Activated CD4-positive, alpha-beta T cell treated with anti-CD3 and anti-CD28 coated beads, Interleukin-2, amount 50 U/mL, for 48 hours (primary cell): ENCODE measurements at places on chromosomes 7 and 10.

DNA sequence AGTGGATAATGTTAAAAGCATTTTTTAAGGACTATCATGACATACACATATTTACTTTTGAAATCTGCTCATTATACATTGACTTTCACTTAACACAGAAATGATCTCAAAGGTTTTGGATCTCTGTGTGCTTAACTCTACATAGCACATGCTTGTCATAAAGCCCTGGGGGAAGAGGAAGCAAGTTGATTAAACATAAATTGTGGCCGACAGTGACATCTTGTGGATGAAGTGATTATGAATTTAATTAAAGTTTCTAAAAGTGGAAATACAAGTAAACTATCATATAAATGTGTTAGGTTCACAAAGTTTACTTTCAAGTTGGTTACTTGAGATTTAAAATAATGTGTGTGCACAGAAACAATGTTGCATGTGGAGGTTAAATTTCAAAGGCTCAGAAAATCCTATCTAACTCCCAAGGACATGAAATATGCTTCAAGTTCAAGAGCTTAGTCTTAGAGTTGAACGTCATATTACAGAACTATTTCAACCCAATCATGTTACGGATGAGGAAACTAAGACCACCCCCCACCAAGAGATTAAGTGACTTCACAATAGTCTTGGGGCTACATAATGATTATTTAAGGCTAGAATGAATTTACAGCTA lies 1247.8 kb downstream of the GATA3 start:
- no peak for DNase-seq

DNA sequence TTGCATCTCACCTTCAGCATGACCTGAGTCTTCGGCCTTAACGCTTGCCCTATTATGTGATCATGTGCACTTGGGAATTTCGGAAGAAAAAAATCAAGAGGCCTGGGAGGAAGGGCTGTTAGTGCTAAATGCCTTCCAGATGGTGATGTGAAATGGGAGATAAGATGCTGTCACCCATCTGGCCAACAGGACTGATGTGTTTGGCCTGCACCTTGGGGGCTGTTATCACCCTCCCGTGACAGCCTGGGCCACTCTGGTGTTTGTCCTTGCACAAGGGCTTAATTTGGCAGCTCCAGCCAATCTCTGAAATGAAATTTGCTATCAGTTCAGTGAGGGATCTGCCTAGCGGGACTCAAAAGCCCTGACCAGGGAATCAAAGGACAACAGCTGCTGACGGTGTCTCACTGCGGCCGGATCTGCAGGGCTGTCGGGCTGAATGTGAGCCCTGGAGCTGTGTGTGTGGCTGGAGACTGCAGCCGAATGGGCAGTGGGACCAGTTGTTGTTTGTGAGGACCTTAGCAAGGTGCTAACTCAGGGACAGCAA lies 131.4 kb upstream of the BTBD16 start:
- no peak for DNase-seq

DNA sequence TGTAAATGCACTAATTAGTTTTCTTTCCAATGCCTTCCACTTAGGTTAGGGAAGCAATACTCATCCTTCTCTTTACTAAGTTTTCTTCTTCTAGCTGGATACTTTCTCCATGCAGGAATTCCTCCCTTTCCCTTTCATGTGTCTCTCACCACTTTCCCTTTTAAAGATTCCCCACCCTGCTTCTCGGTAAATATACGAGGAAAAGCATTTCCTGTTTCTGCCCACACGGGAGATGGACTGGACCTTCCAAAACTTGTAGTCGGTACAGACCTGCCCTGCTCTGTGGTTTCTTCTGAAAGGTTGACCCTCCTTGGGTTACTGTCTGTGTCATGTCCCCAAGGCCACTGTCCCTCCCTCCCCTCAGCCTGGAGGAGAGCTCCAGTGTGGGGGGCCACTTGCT lies 58.9 kb upstream of the LYZL2 start:
- peak; percentile 20 for DNase-seq

DNA sequence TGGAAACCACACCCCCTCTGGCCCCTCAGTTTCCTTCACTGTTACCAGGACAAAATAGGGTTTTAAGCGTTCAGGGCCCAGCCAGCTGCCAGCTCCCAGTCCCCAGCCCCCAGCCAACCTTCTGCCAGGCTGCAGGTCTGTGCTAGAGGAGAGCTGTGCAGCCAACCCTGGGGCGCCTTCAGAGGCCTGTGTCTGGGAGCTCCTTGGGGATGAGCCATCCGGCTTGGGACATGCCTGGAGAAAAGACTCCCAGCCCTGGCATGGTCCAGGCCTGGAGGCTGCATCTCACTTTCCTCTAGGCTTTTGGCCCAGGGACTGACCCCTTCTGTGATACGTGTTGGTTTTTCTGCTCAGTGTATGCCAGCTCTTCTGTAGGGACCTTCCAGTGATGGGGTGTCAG lies 487.6 kb upstream of the MGMT start:
- DNase-seq, result no peak

DNA sequence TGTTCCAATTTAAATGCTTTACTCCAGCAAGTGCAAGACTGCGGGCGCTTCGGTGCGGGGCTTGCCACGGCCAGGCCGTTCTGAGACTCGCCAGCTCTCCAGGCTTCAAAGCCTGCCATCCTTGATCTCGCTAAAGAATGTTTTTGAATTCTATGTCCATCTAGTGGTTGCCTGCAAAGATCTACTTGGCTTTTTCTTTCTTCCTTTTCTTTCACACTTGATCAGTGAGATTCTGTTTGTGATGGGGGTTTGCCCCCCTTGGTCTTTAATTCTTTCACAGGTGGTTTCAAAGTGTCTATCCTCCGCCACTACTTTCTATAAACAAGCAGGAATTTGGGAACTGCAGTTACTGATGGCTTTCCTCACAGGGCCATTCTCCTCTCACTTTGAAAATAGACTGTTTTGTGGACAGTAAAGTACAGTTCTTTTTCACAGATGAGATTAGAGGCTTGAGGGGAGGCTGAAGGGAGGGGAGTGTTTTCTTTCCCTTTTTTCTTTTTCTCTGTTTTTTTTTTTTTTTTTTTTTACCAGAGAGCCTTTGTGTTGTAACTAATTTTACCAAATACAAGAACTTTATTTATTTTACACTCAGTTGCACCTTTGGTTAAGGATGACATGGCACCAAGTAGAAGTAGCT lies 15.2 kb upstream of the FBXW4 start:
- no peak for DNase-seq

- DNase-seq, result no peak
These were observed 381.6 kb downstream of the SUGCT start for GRCh38 chr7:40516376-40516775.

- DNase-seq, result no peak
These were observed 23.9 kb downstream of the DRGX start for GRCh38 chr10:49371967-49372366.

DNA sequence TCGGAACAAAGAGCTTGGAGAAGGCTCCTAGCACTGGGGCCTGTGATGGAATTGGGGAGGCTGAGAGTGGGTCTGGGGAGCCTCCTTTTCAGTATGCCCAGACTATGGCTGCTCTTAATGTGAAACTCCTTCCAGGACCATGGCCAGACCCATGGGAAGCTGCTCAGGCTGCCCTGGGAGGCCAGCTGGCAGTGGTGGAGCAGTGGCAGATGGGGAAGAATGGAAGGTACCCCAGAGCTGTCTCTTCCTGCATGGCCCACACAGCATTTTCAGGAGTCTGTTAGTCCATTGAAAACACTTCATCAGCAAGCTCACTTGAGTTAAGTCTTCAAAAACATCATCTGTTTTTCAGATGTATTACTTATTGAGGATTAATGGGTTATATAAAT lies 18.5 kb downstream of the NACAD start:
- DNase-seq, result no peak

GRCh38 chr10:68171539-68172080 lies 60.3 kb downstream of the ATOH7 start:
- DNase-seq, result no peak

GRCh38 chr10:121385136-121385535 lies 213.1 kb downstream of the FGFR2 start:
- DNase-seq, result no peak

- no peak for DNase-seq
These were observed 124.3 kb downstream of the ACTR3B start for GRCh38 chr7:152883858-152884257.

DNA sequence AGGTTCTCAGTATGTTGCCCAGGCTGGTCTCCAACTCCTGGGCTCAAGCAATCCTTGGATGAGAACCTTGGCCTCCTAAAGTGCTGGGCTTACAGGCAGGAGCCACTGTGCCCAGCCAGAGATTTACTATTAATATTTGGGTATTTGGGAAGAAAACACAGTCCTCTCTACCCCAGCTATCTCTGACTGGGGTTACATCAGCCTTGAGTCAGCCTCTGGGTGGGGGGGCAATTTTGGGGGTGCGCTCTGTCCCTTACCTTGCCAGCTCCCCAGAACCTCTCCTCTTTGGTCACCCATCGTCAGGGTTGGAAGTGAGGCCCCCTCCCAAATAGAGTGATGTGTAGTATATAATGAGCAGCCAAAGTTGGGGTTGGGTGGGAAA lies 1.8 kb downstream of the MLXIPL start:
- no peak for DNase-seq

- DNase-seq, result no peak
These were observed 703 bp upstream of the HILPDA start for GRCh38 chr7:128454808-128455542.

- no peak for DNase-seq
These were observed 338.5 kb downstream of the PARD3 start for GRCh38 chr10:34476608-34477007.

GRCh38 chr10:101485681-101486554 lies 102.1 kb downstream of the POLL start:
- no peak for DNase-seq

DNA sequence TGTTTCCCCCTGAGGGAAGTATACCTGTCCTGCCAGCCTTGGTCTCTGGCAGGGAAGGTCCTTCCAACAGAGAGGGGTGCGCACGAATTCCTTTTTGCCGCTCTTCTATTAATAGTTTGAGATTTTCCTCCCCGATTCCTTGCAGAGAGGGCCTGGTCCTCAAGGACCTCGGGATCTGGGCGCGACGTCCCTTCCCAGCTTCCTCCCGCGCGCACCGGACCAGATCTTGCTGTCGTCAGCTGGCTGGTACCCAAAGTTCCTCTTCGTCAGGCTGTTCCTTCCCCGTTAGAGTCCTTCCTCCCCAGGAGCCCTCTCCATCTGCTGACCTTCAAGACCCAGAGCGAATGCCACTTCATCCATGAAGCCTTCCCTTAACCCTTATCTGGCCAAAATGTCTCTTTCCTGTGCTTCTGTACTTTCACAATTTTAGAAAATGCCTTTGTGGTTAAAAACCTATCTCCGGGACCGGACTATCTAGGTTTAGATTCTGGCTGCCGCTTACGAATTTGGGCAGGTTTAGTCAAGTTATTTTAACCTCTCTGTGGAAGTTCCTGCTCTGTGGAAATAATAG lies 851 bp upstream of the GOT1 start:
- no peak for DNase-seq

GRCh38 chr10:61398366-61399129 lies 54.6 kb downstream of the TMEM26 start:
- no peak for DNase-seq

DNA sequence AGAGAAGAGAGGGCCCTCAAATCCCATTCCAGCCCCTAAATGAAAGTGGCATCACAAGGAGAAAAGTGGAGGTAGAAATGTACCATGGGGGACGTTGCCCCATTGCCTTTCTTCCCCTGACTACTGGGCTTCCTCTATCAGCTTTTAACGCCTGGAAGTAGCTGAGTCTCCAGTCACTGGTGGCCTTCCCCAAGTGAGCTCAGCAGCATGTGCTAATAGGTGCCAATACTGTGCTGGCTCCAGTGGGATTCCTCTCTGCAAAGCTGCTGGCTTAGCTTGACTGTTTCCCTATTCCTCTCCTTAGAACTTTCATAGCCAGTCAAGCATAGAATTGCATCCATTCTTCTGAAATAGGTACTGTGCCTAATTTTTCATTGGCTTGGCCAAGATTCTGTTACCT lies 32.6 kb downstream of the LRRC4 start:
- DNase-seq, result no peak

- no peak for DNase-seq
These were observed 67.8 kb upstream of the CSTF2T start for GRCh38 chr10:51767103-51767763.

DNA sequence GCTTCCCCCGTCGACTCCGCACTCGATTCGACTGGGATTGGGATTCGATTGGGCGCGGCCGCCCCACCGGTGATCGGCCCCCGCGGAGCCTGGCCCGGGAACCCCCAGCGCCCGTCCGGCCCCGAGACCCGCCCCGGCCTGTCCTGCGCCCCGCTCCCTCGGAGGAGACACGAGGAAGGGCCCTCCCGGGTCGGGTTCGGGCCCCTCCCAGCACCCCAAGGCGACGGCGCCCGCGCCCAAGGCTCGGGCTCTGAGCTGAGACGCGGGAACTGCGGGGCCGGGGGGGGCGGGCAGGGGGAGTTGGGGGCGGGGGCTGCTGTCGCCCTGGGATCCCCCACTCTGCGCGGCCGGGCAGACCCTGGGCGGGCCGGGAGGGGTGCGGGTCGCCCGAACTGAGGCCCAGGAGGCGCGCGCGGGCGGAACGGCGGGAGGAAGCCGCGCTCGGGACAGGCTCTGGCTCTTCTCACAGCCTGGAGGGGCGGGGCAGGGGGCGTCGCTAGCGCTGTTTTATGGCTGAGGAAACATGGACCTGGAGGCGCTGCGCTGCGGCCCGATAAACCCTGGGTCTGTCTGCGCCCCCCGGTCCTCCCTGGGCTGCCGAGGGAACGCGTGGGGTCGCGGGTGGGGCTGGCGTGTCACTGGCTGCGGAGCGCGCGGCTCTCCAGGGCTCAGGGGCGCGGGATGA lies 1.7 kb upstream of the NKX6-2 start:
- peak; percentile 30 for DNase-seq

- DNase-seq, result no peak
These were observed 119.2 kb downstream of the ADCYAP1R1 start for GRCh38 chr7:31171216-31171785.
